ENCODE measurements at places on chromosomes 3 and 15.
A peak's percentile ranks its signal among the peaks of the same experiment; 100 is the strongest.

DNA sequence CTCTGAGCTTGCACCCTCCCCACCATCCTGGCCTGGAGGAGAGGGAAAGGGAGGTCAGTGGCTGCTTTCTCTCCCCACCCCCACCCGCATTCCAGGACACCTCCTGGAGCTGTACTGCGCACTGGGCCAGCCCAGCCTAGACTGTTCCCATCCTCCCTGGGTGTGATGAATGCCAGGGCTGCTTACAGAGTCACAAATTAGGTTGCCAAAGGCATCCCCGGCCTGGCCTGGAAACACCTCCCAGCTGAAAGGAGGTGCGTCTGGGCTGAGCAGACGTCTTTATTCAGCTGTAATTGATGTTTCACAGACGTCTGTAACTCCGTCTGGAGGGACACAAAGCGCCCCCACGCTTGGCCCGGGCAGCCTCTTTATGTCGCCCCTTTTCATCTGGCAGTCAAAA, 47.6 kb downstream of the RHCG start:
- DNase-seq = no peak

- DNase-seq = no peak
These were observed 119.1 kb downstream of the ROBO2 start for GRCh38 chr3:77158730-77159581.

GRCh38 chr15:70068783-70069565, 28.7 kb downstream of the TLE3 start:
- no peak for DNase-seq

GRCh38 chr15:75228787-75229186, 27.1 kb downstream of the C15orf39 start:
- no peak for DNase-seq

GRCh38 chr3:16305111-16305541, 40.1 kb downstream of the OXNAD1 start:
- no peak for DNase-seq

DNA sequence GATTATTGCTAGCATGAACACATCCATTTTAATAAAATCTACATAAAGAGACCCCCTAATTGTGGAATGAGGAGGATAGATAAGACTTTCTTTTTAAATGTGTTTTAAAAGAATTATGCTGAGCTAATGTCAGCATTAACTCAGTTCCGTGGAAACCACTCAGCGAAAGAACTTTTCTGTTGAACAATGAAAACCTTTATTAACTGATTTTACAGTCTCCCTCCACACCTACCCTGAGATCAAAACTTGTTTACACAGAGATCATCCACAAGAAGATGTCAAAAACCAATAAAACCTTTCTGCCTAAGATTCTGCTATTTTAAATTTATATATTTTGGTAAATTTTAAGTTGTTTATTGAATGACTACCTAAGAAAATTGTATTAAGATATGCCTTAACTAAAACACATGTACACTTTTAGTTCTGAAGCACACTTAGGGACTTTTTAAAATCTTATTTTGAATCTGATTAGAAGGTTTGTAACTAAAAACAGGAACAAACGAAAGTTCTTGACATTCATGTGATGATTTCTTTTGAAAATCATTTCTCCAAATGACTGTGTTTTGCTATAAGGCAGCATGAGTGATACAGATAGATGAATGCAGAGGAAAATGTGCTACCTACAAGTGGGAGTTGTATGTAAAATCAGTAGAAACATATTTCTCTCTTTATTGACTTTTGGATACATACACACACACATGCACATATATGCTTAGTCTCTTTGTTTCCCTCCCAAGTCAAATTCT, 369.0 kb downstream of the UNC13C start:
- DNase-seq = no peak

GRCh38 chr3:146640955-146641867, 36.1 kb upstream of the PLSCR5 start:
- peak; percentile 10 for DNase-seq

DNA sequence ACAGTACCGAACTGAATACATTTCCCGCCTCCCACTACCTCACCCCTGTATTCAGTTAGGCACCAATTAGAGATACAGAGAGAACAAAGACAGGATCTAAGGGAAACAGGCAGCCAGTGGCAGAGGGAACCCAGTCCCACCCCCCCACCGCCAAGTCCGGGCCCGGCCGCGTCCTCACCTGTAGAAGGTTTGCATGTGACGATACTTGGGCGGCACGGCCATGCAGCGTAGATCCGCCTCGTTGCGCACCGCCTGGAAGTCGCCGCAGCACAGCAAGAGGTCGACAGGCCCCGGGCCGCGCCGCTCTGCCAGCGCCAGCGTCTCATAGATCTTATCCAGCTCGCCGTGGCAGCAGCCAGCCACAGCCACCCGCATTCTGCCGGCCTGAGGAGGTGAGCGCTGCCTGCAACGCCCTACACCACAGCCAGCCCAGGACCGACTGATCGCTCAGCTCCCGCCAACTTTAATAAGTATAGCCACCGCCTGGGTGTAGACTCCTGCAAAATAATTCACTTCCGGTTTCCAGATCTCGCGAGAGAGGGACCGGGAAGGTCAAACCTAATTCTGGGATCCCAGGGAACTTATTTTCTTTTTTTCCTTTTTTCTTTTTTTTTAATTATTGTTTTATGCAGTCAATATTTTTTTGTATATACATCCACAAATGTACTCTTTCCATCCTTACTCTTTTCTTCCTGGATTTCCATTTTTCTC, at the start of gene DBR1:
Gene DBR1, minus strand, starts transcription at position 501 of the 711 bp plus-strand sequence. Its CDS starts 126 bp downstream, at position 375.
- peak; percentile 60 for DNase-seq

DNA sequence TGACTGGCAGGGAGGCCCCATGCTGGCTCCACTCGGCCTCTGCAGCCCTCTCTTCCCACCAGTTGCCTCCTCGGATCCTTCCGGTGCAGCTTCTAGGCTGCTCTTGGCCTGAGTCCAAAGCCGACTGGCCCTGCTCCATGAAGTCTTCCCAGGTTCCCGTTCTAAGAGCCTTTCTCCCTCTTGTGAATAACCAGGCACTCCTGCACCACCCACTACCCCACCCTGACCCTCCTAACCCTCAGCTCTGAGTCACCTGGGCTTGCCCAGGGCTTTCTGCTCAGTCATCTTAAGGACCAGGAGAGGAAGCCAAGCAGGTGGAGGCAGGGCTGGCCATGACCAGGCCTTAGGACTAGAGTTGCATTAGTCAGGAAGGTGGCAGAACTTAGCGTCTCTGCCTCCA, 28.1 kb upstream of the CNBP start:
- DNase-seq = peak; percentile 84

- peak; percentile 50 for DNase-seq
These were observed 8.5 kb downstream of the TGFBR2 start for GRCh38 chr3:30614943-30615342.

DNA sequence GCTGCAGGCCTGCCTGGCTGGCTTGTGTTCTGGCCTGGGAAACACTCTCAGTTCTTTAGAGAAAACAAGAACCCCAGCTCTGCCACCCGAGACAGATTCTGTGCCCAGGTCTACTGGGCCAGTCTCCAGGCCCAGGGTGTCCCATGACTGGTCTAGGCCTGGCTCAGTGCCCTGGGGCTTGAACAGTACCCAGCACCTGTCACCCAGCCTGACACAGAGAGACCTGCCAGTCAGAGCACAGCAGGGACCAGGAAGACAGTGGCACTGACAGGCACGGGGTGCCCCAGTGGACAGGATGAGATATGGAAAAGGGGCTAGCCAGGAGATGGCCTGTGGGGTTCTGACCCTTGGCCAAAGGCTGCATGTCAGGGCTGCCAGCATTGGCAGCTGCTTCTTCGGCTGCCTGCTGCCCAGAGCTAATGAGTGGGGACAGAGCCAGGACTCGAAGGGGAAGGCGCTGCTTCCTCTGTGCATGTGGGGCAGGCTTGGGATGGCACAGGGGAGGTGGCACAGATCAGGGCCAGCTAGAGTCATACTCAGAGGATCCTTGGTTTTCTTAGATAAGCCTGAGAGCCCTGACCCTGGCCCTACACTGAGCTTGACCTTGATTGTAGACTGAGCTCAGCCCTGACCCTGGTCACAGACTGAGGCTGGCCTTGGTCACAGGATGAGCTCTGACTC, 15.1 kb downstream of the CCDC33 start:
- DNase-seq = no peak

- DNase-seq = peak; percentile 84
These were observed 4.6 kb upstream of the CIDEC start for GRCh38 chr3:9884555-9885165.

DNA sequence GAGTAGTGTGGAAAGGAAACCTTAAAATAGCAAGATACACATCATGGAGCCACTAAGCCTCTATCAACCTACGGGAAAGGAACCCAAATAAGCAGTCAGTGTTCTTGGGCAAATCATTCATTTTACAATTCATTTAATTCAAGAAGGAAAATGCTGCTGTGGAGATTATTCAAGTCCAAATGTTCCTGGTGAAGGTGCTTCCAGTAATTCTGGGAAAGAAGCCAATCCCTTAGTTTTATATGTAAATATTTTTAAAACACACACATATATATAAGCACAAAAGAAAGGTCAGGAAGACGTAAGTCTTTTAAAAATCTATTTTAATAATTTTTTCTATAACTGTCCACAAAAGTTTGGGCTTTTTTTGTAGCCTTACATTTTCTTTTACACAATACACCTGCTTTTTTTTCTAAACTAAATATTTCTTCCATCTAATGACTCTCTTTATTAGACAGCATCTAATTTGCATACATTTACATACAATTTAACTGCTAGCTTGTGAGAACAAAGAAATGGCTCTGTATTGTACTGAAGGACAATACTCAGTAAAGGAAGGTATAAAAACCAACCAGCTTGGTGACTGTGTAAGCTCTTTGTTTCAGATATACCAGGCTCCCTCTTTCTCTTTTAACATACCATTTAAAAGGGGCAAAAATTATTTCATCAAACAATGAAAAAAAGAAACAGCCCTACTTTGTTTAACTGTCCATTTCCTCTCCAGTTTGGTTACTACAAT, 269.5 kb downstream of the ZBTB20 start:
- no peak for DNase-seq

DNA sequence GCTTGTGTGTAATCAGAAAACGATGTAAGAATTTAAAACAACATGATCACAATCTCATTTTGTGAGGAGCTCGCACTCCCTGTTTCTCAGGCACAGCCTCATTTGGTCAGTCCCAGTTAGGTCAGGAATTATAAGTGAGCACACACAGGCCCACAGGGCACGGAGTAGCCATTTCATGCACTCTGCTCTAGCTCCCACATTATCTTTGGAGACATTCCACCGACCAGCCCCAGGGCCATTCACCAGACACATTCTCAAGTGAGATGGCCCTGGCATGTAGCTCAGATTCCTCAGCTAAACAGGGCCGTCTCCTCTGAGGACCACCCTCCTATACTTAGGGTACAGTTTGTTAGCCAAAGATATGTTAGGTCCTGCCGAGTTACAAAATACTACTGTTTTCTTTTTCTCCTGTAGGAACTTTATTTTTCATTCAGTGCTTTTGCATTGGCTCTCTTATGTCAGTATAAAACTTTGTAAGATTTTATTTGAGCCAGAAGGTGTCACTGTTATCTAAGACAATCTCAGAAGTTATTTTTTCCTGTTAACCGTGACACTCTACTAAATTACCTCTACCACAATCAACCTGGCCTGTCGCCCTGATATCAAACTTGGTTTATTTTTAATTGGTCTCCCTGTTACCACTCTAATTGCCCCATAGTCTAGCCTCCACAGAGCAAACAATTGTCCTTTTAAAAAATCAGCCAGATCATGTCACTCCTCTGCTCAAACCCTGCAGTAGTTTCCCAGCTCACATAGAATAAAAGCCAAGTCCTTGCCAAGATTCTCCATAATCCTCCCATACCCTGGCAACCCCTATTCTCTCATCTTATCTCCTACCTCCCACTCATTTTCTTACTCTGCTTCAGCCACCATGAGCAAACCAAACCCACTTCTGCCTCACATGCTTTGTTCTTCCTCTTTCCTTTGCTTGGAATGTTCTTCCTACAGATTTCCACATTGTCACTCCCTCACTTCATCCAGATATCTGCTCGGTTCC, 105.7 kb downstream of the PPP2R3A start:
- DNase-seq = peak; percentile 32

GRCh38 chr3:71001303-71001830, 582.2 kb downstream of the FOXP1 start:
- DNase-seq = no peak

GRCh38 chr15:95442107-95442719, 888.3 kb upstream of the NR2F2 start:
- peak; percentile 22 for DNase-seq

DNA sequence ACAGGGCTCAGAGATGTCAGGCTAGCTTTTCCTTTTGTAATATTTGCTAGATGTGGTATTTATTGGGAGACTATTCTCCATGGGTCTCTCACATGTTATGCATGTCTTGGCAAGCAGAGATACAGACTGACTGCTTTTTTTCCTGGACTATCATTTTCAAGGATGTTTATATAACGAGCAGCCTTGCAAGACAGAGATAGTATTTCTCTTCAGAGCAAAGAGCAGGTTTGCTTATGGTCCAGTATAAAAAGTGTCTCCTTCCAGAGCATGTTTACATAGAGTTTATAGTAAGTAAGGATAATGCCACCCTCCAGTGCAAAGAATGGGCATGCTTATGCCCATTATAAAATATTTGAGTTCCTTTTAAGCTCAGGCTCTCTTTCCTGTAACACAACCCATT, 24.6 kb downstream of the GTF2E1 start:
- no peak for DNase-seq

DNA sequence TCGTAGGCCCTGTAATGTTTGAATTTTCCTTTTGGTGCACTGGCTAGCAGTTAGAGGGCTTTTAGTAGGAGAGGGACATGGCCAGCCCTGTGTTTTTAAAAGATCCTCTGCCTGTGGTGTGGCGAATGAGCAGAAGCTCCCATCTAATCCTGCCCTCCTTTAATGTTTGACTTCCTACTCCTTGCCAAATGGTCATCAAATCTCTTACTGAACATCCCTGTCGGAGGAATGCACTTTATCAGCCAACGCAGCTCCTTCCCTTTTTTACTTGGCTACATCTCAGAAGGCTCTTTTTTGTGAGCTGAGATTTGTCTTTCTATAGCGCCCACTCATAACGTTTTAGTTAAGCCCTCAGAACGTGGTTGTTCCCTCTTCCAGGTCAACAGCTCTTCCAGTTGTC, 44.8 kb downstream of the MAP2K5 start:
- DNase-seq = no peak

GRCh38 chr3:47747558-47747957, 34.1 kb downstream of the SMARCC1 start:
- no peak for DNase-seq

DNA sequence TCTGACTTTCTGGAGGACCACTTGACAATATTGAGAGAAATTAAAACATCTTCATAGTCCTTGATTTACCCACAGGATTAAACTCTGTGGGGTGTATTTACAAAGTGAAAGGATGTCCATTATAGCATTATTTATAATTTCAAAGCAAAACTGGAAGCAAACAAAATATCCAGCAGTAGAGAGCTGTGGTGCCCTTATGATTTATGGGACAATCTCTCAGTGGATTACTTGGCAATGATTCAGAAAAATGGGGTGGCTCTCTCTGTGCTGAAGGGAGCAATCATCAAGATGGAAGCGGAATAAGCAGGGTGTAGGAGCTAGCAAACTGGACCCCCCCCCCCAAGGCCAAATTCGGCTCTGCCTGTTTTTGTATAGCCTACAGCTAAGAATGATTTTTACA, 9.0 kb downstream of the PPCDC start:
- DNase-seq = no peak

All from astrocyte (in vitro differentiated cells and primary cell).